ENCODE measurements at places on chromosomes 12 and 14.

GRCh38 chr14:54713379-54713778 lies 146.5 kb downstream of the SAMD4A start:
- no peak overlapping the region for H3K4me3 ChIP-seq
- H3K27ac ChIP-seq = no peak overlapping the region
- no peak for DNase-seq
- no peaks in the 10 kb centered on the region for H3K27me3 ChIP-seq

- no peak overlapping the region for H3K27ac ChIP-seq
- no peaks in the 10 kb centered on the region for H3K36me3 ChIP-seq
- DNase-seq = no peak
- H3K27me3 ChIP-seq = no peaks in the 10 kb centered on the region
- no peaks in the 10 kb centered on the region for H3K4me1 ChIP-seq
These were observed 60.7 kb downstream of the CLMN start for GRCh38 chr14:95258754-95259593.

- no peaks in the 10 kb centered on the region for H3K27me3 ChIP-seq
- H3K4me1 ChIP-seq = no peaks in the 10 kb centered on the region
- DNase-seq = no peak
- H3K4me3 ChIP-seq = no peak overlapping the region
- no peaks in the 10 kb centered on the region for H3K36me3 ChIP-seq
- H3K27ac ChIP-seq = no peak overlapping the region
These were observed 27.4 kb upstream of the PRKD1 start for GRCh38 chr14:29955087-29955486.

DNA sequence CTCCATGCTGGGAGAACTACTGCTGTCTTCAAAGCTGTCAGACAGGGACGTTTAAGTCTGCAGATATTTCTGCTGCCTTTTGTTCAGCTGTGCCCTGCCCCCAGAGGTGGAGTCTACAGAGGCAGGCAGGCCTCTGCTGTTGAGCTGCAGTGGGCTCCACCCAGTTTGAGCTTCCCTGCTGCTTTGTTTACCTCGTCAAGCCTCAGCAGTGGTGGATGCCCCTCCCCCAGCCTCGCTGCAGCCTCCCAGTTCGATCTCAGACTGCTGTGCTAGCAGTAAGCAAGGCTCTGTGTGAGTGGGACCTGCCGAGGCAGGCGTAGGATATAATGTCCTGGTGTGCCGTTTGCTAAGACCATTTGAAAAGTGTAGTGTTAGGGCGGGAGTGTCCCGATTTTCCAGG lies 31.4 kb upstream of the RFX4 start:
- no peaks in the 10 kb centered on the region for H3K4me1 ChIP-seq
- no peaks in the 10 kb centered on the region for H3K36me3 ChIP-seq
- peaks cover 3% of the 10 kb centered on the region for H3K27me3 ChIP-seq
- no peak overlapping the region for H3K4me3 ChIP-seq
- no peak for DNase-seq
- H3K27ac ChIP-seq = no peak overlapping the region

DNA sequence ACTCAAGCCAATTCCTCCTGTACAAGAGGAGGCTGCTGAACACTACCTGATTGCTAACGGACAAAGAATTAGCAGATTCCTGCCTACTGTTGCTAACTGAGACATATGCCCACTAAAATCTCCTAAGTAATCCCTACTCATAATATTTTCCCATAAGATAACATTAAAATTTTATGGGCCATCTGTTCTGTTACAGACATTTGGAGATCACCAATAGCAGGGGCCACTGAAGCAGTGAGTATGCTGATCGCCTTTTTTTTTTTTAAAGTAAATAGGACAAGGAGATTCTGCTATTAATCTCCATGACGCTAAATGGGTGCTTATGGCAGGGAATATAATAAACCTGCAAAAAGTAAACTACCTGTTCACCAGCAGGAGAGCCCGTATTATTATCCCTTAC lies 292.9 kb downstream of the MED13L start:
- peaks cover 71% of the 10 kb centered on the region for H3K36me3 ChIP-seq
- no peak for DNase-seq
- no peak overlapping the region for H3K4me3 ChIP-seq
- peaks cover 4% of the 10 kb centered on the region for H3K4me1 ChIP-seq
- H3K27me3 ChIP-seq = no peaks in the 10 kb centered on the region
- H3K27ac ChIP-seq = no peak overlapping the region

DNA sequence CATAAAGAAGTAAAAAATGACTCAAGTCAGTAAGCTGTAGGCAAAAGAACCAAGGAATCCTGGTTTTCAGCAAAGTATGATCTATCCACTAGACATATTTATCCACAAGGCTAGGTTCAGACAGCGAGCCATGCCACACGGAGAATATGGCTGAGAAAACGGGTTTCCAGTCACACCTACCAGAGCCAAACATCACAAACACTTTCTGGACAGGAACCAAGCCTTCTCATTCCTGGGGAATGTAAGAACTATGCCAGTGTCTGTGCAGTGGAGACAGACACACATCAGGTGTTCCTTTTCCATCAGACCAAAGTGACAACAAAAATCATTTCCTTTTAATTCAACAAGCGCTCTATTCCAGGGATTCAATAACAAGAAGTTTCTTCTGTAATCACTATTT lies 41.1 kb downstream of the AREL1 start:
- no peak for DNase-seq
- H3K4me1 ChIP-seq = no peaks in the 10 kb centered on the region
- H3K27me3 ChIP-seq = no peaks in the 10 kb centered on the region
- H3K4me3 ChIP-seq = no peak overlapping the region

- H3K27ac ChIP-seq = no peak overlapping the region
- H3K27me3 ChIP-seq = no peaks in the 10 kb centered on the region
- H3K4me1 ChIP-seq = no peaks in the 10 kb centered on the region
These were observed 176.7 kb upstream of the SEL1L start for GRCh38 chr14:81710232-81710845.

GRCh38 chr12:50614167-50614759 lies 109.5 kb downstream of the DIP2B start:
- H3K4me3 ChIP-seq = no peak overlapping the region
- no peaks in the 10 kb centered on the region for H3K4me1 ChIP-seq
- DNase-seq = no peak

DNA sequence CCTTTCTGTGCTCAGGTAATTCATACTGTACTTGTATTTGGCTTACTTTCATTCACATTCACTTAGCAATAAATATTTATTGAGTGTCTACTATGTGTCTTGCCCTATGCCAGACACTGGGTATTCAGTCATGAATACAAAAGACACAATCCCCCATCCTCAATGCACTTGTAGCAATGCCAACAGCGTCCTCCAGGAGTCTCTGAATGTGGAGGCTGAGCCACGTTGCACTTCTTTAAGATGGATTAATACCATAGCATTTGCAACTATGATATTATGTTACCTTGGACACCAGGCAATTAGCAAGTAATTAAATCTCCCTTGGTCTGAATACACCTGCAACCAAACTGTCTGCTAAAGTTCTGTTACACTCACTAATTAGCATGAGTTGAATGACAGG lies 58.8 kb downstream of the OTX2 start:
- no peaks in the 10 kb centered on the region for H3K36me3 ChIP-seq
- H3K4me1 ChIP-seq = no peaks in the 10 kb centered on the region
- H3K27ac ChIP-seq = no peak overlapping the region
- DNase-seq = no peak
- H3K4me3 ChIP-seq = no peak overlapping the region
- peaks cover 4% of the 10 kb centered on the region for H3K27me3 ChIP-seq

GRCh38 chr12:11725686-11726085 lies 76.2 kb downstream of the ETV6 start:
- DNase-seq = no peak
- peaks cover 21% of the 10 kb centered on the region for H3K4me1 ChIP-seq
- H3K27me3 ChIP-seq = no peaks in the 10 kb centered on the region
- no peak overlapping the region for H3K4me3 ChIP-seq
- H3K27ac ChIP-seq = no peak overlapping the region
- no peaks in the 10 kb centered on the region for H3K36me3 ChIP-seq

GRCh38 chr12:103687253-103687652 lies 100.2 kb downstream of the STAB2 start:
- no peak for DNase-seq
- H3K4me1 ChIP-seq = no peaks in the 10 kb centered on the region
- H3K27me3 ChIP-seq = no peaks in the 10 kb centered on the region
- H3K36me3 ChIP-seq = no peaks in the 10 kb centered on the region
- H3K27ac ChIP-seq = no peak overlapping the region
- no peak overlapping the region for H3K4me3 ChIP-seq

GRCh38 chr12:104477510-104478390 lies 21.0 kb downstream of the CHST11 start:
- H3K4me3 ChIP-seq = peak overlapping the region; percentile 81
- no peak for DNase-seq
- H3K27ac ChIP-seq = peak overlapping the region; percentile 79
- H3K36me3 ChIP-seq = peaks cover 11% of the 10 kb centered on the region

- no peaks in the 10 kb centered on the region for H3K4me1 ChIP-seq
- peaks cover 10% of the 10 kb centered on the region for H3K27me3 ChIP-seq
- H3K27ac ChIP-seq = no peak overlapping the region
- no peak overlapping the region for H3K4me3 ChIP-seq
- DNase-seq = no peak
These were observed 18.0 kb upstream of the GUCY2C start for GRCh38 chr12:14714437-14714836.

GRCh38 chr12:132601171-132601883 lies 9.1 kb downstream of the LRCOL1 start:
- H3K36me3 ChIP-seq = no peaks in the 10 kb centered on the region
- no peak for DNase-seq
- no peak overlapping the region for H3K4me3 ChIP-seq
- peaks cover 14% of the 10 kb centered on the region for H3K4me1 ChIP-seq
- no peaks in the 10 kb centered on the region for H3K27me3 ChIP-seq

- no peaks in the 10 kb centered on the region for H3K4me1 ChIP-seq
- no peaks in the 10 kb centered on the region for H3K36me3 ChIP-seq
- H3K27me3 ChIP-seq = peaks cover 10% of the 10 kb centered on the region
- DNase-seq = no peak
These were observed 33.0 kb downstream of the PTPN21 start for GRCh38 chr14:88521818-88522217.

- H3K4me1 ChIP-seq = no peaks in the 10 kb centered on the region
- H3K27me3 ChIP-seq = no peaks in the 10 kb centered on the region
- no peaks in the 10 kb centered on the region for H3K36me3 ChIP-seq
- DNase-seq = no peak
- no peak overlapping the region for H3K27ac ChIP-seq
- H3K4me3 ChIP-seq = no peak overlapping the region
These were observed 182.2 kb upstream of the GSC start for GRCh38 chr14:94952097-94952496.

DNA sequence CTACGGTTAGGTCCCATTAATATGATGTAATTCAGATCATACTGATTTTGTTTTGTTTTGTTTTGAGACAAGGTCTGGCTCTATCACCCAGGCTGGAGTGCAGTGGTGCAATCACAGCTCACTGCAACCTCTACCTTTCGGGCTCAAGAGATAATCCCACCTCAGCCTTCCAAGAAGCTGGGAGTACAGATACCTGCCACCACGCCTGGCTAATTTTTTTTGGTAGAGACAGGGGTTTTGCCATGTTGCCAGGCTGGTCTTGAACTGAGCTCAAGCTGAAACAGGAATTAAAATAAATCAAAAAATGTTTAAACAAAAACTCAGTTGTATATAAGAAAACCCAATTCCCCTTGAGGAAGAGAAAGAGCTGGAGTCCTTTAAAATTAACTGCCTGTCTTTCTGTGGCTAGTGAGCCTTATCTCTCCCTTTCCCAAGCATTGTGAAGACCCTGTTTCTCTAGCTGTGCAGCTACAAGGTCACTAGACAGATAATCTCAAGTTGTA lies 17.7 kb upstream of the ANAPC7 start:
- no peak overlapping the region for H3K4me3 ChIP-seq
- no peak overlapping the region for H3K27ac ChIP-seq
- DNase-seq = no peak
- H3K27me3 ChIP-seq = no peaks in the 10 kb centered on the region
- no peaks in the 10 kb centered on the region for H3K4me1 ChIP-seq
- no peaks in the 10 kb centered on the region for H3K36me3 ChIP-seq

- H3K27ac ChIP-seq = no peak overlapping the region
- peaks cover 20% of the 10 kb centered on the region for H3K36me3 ChIP-seq
- no peak overlapping the region for H3K4me3 ChIP-seq
- H3K27me3 ChIP-seq = no peaks in the 10 kb centered on the region
- no peaks in the 10 kb centered on the region for H3K4me1 ChIP-seq
- no peak for DNase-seq
These were observed 182.7 kb downstream of the ANO6 start for GRCh38 chr12:45398552-45398951.

DNA sequence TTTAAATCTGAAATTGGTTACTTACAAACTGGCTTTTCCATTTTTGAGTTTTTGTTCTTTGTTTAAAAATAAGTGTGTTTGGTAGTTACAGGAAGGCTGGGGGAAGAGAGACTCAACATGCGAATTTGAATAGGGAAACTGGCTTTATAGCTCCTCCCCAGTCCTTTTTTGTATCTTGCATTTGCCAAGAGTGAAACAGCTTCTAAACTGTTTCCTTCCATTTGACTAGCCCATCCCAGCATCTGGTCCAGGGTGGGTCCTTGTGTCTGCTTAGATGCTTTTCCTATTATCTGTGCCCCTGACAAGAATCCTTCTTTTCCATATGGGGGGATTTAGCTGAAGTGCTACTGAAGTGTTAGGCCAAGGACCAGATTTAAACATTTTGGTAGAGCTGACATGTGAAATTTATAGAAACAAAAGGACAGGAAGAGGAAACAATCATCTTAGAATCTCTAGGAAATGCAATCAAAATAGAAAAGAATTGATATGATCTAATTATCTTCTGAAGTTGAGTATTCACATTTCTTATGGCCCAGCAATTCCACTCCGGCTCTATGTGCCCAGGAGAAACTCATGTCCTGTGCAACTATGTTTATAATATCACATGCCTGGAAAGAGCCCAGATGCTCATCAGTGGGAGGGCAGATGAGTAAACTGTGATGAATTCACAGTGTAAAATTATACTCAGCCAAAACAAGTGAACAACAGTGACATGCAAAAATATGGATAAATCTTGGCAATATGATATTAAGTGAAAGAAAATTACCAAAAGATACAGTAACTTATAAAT lies 7.4 kb downstream of the SMOC1 start:
- no peak for DNase-seq
- H3K27me3 ChIP-seq = peaks cover 7% of the 10 kb centered on the region
- no peak overlapping the region for H3K4me3 ChIP-seq

DNA sequence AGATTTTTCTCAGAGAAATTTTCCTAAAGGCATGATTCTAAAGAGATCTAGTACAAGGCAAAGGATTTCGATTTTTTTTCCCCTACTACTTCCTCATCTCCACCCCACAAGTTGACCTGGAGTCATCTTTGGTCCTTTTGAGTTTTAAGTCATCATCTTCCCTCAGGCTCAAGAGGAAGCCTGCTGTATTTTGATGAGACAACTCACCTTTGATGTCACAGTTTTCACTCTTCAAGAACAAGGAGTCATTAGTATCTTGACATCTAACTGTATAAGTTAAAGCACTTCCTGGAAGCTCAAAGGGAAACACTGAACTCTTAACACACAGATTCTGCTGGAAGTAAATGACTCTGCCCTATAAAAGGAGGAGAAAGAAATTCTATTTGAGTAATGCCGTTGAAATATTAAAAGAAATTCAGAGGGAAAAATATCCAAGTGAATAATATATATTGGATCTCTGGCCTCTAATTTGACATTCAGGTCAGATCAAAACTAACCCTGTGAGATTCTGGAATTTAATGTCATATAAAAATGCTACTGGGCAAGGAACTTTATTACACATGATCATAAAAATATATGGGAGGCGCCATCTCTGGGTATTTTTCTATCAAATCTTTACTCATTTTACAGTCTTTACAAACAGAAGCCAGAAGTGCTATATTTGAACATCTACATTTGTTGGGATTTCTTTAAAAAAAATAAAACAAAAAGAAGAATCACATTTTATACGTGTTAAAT lies 435.0 kb downstream of the NRXN3 start:
- no peaks in the 10 kb centered on the region for H3K36me3 ChIP-seq
- H3K4me1 ChIP-seq = no peaks in the 10 kb centered on the region
- H3K27ac ChIP-seq = no peak overlapping the region
- no peak for DNase-seq

Data from CD4-positive, CD25-positive, alpha-beta regulatory T cell (primary cell).